ENCODE measurements at places on chromosomes 1 and 21.

DNA sequence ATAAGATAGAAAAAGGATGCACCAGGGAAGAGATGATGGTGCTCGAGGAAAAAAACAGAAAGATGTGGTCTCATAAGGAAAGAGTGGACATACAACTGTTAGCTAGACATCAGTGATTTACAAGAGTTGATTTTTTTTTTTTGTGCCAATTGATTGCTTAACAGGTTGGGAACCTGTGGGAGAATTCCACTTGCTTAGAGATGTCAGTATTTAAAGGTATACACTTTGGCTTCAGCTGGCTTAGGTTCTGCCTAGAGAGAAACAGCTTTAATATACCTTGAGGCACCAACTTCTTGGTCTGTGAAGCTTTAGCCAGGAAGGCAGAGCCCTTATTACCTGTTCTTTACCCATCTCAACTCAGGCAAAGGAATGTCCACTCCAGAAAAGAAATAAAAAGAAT, 303.8 kb downstream of the PAPPA2 start:
- DNase-seq, result no peak

DNA sequence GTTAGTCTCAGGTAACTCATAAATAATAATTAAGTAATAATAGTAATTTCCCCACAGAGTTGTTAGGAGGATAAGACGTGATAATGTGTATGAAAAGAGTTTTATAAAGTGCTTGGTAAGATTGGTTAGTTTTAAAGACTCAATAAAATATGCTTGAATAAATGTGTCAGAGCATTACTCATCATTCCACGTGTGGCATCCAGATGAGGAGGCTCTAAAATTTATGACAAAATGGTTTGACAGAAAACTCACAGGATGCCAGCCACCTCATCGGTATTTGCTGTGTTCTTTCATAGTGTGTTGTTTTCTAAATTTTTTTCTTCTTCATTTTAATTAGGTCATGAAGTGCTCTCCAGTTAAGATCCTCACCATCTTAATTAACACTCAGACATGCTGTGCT, 19.1 kb upstream of the SPAG17 start:
- no peak for DNase-seq

GRCh38 chr21:33246506-33246905, 16.8 kb downstream of the IFNAR2 start:
- no peak for DNase-seq

DNA sequence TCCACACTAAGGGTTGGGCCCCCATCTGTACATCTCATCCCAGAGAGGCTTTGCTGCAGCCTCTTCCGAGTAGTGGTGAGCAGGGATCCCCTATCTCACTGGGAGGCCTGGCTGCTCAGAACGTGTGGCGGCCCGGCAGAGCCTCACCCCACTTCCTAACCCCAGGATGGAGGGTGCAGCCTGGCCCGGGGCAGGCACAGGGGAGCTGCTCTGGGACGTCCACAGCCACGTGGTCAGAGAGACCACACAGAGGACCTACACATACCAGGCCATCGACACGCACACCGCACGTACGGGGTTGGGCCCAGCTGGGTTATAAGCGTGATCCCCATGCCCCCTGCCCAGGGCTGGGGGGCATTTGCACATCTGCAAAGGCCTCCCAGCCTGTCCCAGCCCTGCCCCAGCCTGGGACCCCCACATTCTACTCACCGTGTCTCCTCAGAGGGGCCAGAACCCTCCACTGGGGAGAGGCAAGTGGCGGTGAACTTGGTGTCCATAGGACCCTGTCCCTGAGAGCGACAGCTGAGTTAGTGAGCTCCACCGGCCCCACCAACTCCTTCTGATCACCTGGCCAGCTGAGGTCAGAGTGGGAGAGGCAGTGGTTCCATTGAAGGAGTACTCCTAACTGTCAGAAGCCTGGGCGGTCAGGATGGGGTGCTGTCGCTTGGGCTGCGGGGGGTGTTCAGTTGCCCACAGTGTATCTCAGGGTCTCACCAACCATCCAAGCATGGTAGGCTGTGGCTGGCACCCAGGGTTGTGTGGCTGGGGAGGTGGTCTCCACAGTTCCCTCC, 41.2 kb downstream of the TRIM11 start:
- DNase-seq, result no peak

DNA sequence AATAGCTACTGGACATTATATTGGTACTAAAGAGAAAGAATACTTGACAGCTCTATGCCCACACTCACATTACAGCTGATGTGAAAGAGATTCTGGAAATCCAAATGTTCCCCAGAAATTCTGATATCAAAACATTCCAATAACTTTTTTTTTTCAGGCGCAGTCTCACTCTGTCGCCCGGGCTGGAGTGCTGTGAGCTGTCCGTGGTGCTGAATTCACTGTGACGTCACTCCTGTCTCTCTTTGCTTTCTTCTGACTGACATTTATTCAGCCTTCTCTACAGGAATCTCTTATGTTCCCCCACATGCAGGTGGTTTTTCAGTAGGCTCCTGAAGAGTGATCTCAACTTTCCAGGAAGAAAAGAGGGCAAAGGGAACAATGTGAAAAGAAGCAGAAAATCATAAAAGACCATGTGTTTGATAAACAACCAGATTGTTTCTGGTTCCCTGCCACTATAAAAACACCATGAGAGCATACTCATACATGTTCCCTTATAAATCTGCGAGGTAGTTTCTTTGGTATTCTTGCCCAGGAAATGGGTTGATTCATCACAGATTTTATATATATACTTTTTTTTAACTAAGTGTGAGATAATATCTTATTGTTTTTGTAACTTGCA, 6.2 kb downstream of the S100A7A start:
- DNase-seq, result peak; percentile 76

- no peak for DNase-seq
These were observed 3.5 kb downstream of the SAMSN1 start for GRCh38 chr21:14542638-14543037.

GRCh38 chr1:198711837-198712236, 73.0 kb downstream of the PTPRC start:
- DNase-seq, result no peak

- DNase-seq, result peak; percentile 9
These were observed 1.7 kb downstream of the ASPM start for GRCh38 chr1:197144570-197145325.

DNA sequence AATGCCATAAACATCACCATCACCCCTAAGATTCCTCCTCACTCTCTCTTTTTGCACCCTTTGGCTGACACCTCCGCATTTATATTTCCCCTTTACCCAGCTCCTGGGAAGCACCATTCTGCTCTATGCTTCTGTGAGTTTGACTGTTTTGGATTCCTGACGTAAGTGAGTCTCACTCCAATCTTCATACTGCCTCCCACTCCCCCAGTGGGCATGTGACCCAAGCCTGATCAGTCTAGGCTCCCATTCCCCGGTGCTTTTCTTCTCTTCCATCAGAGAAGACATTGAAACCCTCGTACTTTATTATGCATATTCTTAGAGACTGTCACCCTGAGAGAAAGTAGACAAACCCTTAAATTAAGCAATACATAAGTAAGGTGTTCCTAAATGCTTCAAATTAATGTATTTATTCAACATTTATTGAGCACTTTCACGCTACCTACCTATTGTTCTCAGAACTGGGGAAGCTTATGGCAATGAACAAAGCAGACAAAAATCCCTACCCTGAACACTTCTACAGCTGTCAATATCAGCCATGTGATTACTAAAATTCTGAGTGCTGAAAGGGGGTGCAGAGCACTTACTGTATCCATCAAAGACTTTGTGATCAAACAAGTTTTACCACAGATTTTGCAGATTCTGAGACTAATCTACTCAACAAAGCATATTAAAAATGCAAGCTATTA, 43.4 kb upstream of the DIPK1A start:
- DNase-seq, result no peak

DNA sequence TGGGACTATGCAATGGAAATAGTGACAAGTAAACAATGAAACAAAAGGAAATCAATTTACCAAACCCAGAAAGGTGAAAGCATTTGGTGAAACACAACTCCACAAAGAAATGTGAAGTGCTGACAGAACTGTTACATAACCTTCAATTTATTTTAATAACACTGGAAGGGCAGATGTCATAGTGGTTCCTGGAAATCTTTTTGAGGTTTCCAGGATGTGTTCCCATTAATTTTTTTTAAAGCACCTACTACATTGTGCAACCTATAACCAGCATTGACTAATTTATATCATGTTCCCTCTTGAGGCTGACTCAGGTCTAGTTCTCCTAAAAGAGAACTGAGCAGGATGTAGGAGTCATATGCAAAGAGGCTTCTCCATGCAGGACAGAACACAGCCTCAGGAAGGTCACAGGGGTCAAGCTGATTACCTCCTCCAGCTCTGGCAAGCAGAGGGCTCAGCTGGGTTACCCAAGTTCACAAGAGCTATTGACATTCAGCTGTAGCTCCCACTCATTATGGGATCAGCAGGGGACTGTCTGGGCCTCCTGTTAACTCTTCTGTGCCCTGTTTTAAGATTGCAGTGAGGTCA, 157.1 kb upstream of the NRIP1 start:
- peak; percentile 2 for DNase-seq

GRCh38 chr1:61842863-61843514, 100.7 kb downstream of the PATJ start:
- no peak for DNase-seq

- DNase-seq, result no peak
These were observed 58.6 kb downstream of the ZNHIT6 start for GRCh38 chr1:85649591-85649990.

GRCh38 chr1:231936983-231937775, 310.6 kb downstream of the DISC1 start:
- DNase-seq, result no peak

GRCh38 chr1:171226747-171227370, 21.4 kb upstream of the FMO1 start:
- DNase-seq, result no peak

DNA sequence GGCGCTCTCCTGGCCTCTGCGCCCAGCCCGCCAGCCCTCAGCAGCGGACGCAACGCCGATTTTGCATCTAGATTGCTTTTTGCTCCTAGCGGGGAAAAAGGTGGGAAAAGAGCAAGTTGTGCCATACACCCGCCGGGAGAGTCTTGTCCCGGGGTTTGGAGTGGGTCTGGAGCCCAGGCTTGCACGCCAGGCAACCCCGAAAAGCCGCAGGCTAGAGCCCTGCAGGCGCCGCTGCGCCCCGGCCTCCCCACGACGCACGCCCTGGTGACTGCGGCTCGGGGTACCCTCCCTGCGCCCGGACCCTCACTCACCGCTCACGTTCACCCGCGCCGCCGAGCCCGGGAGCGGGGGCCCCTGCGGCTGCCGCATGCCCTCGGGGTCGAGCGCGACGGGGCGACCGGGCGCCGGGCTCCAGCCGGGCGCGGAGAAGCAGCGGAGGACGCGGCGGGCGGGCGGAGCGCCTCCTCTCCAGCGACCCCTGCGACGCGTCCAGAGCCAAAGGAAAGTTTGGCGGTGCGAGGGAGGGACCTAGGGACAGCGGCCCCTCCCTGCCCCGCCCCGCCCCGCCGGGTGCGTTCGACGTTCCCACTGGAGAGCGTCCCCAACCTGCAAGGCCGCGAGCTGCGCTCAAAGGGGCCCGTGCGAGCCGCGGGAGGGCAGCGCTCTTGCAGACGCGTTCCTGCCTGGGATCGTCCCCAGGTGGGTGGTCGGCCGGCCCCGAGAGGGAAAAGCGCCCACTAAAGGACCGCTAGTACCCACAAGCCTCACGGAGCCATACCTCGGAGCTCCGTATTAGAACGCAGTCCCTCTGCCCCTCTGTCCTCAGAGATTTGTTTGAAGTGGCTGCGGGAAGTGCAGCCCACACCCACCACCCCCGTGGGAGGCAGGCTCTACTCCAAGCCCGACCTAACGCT, at the start of gene LPAR3:
LPAR3 (minus strand) TSS at position 502 of the 914 bp plus-strand sequence. CDS start 27,086 bp downstream, outside the sequence.
- DNase-seq, result peak; percentile 49

DNA sequence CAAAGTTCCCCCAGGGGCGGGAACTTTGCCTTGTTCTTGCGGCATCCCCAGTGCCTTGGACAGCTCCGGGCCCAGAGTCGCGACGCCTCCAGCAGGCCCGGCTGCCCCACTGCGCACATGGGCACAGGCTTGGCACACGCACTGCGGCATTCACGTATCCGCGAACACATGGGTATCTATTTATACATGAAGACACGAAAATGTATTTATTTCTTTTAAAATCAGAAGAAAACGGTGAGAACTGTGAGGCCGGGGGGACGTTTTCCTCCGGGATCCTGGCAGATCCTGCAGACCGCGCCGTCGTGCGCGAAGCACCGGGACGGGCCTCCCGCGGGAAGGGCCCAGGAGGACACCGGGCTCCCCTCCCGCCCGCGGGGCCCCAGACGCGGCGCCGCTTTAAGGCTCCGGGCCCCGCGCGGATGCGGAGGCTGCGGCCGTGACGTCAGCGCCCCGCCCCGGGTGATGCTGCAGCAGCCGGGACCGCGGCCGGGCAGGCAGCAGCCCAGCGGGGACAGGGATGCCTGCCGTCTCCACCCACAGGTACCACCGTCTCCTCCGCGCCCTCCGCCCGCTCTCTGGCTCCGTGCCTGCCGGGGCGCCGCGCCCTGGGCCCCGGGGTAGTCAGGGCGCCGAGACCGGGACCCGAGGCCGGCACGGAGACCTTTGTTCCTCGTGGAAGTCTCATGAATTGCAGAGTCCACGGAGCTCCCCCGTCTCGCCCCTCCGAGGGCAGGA, at the start of gene SLC45A1:
SLC45A1 (plus strand) TSS at position 468 of the 735 bp plus-strand sequence. CDS start 6,216 bp downstream, outside the sequence.
- peak; percentile 83 for DNase-seq

GRCh38 chr1:181482521-181483284, 614 bp upstream of the CACNA1E start:
- peak; percentile 69 for DNase-seq

- no peak for DNase-seq
These were observed 46.4 kb upstream of the CSF1 start for GRCh38 chr1:109864047-109864822.

- DNase-seq, result no peak
These were observed 20.8 kb downstream of the ELK4 start for GRCh38 chr1:205610901-205611466.

DNA sequence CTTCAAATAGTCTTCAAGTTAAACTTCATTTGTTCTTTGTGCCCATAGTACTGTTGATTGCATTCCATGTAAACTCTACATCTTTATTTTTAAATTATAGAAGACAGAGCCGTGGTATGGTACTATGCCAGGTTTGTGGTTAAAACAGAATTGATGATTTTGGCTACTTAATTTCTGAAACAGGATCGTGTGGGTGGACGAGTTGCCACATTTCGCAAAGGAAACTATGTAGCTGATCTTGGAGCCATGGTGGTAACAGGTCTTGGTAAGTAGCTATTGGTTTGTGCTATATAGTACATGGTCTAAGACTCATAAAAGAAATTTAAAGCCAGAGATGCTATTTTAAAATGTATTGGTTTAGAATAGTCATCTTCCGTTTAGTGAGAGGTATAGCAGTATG, 38.0 kb downstream of the KDM1A start:
- no peak for DNase-seq

GRCh38 chr1:54571803-54572541, 23.9 kb downstream of the ACOT11 start:
- DNase-seq, result no peak

- DNase-seq, result no peak
These were observed 3.3 kb downstream of the CROCC start for GRCh38 chr1:16924919-16925477.

DNA sequence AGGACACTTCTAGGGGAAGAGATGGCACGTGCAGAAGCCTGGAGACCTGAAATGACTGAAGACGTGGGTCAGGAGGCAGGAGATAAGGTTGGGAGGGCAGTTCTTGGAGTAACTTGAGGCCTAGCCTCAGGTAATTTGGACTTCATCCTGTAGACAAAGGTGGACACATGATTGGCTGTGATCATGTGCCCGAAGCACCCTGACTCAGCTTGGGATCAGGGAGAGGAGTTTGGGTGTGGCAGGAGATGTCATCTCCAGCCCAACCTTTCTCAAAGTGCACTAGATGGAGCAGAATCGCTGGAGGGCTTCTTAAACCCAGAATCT, 1.5 kb downstream of the SLC66A1 start:
- DNase-seq, result no peak

GRCh38 chr1:104248385-104248784, 498.7 kb downstream of the AMY1C start:
- no peak for DNase-seq

- no peak for DNase-seq
These were observed 1.3 kb downstream of the GNG12 start for GRCh38 chr1:67831850-67832513.

Measured in stimulated activated CD4-positive, alpha-beta T cell treated with anti-CD3 and anti-CD28 coated beads, Interleukin-2, amount 100 ng/mL, for 24 hours (primary cell).